ENCODE measurements at places on chromosomes 1 and 21.
A peak's percentile ranks its signal among the peaks of the same experiment; 100 is the strongest.

- DNase-seq = no peak
These were observed 78.6 kb upstream of the USP25 start for GRCh38 chr21:15651172-15651571.

DNA sequence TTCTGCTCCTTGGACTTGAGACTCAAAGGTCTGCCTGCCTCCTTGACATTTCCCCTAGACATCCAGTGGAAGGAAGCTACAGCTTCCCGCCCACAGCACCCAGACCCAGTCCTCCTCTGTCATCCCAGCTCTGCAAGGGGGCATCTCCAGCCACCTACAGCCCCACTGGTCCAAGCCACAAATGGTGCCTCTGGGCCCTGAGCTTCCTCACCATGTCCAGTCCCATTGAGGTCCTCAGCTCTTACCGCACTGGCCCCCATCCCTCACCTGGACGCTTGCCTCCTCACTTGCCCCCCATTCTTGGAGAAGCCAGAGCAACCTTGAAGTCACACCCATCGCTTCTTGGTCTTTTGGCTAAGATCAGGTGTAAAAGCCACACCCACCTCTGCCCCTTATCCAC lies 13.2 kb downstream of the PODN start:
- peak; percentile 14 for DNase-seq

DNA sequence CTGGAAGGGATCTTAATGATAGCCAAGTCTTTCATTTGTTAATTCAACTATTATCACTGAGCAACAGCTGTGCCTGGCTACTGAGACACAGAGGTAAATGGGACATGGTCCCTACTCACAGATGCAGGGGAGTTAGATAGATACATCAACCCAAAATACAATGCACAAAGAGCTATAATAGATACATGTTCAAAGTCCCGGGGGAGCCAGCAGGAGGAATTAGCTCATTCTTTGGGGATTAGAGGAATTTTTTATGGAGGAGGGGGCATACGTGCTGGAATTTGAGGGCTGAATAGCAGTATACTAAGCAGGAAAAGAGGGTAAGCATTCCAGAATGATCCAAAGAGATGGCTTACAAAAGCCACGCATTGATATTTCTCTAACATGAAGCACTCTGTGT lies 34.6 kb downstream of the C8B start:
- no peak for DNase-seq

DNA sequence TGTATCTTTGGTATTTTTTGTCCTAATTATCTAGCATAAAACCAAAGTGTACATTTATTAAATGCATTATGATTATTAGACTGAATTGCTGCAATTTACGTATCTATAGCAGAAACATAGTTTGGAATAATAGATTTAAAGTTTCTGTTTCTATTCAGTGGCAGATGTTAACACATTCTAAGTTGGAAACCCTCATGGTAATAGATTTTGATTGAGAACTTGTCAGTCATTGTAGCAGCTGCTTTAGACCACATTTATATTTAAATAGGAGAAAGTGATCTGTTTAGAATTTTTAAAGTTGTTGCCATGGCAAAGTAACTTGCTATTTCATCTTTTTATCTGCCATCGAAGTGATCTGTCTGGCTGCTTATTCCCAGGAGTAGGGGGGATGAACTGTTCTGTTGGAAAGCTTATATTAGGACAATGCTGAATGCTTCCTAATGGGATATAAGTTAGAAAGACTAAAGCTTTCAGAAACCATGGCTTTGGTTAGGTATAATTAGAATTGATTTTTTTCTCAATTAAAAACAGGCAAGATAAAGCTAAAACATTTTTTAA lies 61.6 kb downstream of the HS2ST1 start:
- DNase-seq = no peak

DNA sequence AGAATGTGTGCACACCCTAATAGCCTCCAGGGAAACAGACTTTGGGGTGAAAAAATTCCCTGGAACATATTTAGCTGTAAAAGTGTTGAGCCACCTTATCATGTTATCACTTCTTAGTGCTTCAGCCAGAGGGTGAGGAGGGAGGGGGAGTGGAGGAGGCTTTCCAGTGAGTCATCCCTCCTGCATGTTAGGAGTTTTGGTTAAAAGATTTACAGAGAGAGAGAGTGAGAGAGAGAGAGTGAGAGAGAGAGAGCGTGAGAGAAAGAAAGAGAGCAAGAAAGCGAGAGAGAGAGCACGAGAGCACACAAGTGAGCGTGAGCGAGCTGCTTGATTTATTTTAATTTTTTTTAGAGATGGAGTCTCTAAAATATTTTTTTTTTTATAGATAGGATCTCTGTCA lies 13.5 kb upstream of the CACNA1E start:
- DNase-seq = no peak

DNA sequence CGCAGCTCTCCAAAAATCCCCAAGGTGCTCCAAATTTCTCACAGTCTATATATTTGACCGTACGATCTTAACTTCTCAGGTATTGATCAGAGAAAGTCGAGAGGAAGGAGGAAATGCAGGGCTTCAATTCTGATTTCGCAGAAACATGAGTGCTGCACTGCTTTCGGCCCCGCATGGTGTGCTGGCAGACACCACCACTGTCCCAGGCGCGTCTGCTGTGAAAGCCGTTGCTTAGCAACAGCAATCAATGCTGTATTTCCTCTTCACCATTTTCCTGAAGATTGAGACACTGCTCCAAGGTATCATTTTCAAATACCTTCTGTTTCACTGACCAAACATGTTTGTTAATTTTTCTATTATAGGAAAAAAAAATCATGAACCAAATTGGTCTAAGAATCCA lies 296.3 kb downstream of the SMYD3 start:
- no peak for DNase-seq

GRCh38 chr21:35254006-35254764 lies 205.1 kb upstream of the RUNX1 start:
- DNase-seq = no peak

DNA sequence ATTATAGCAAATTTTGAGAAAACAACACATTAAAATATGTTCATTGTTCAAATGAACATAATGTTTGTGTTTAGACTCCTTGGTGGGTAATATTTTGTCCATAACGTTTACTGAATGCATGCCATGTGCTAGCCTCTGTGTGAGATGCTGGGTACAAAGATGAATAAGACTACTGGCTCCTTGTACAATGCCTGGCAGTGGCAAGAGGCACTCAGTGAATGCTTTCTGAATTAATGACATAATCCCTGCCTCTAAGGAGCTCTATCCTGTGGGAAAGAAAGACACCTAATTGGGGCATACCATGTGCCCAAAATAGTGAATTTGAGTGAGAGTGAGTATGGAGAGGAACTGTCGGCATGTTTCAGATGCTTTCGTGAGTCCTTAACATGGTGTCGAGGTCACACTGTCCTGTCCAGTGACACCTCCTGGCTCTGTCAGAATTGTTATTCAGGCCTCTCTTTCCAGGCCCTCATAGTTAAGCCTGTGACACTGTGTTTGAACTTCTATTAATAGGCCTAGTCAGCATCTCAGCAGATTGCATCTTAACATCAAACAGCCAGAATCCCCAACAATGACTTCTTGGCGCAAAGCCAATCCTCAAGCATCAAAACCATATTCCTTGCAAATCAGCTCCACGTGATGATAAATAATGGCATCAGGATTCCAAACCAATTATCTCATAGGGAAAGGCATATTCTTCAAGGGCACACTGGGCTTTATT lies 32.8 kb upstream of the S1PR1 start:
- no peak for DNase-seq

DNA sequence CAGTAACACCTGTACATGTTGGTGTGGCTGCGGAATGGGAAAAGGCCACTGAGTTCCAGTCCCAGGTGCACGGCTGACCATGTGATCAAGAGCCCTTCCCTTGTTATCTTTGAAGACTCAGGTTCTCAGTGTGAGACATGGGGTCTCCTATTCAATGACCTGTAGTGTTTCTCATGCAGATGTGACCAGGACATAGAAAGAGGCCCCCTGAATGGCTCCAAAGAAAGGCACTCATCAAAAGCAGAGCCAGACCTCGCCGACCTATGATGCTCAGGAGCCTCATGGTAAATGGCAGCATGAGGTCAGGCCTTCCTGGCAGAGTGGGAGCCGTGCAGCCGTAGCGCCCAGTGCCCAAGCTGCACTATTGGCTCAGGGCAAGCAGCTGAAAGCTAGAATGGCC lies 42.3 kb upstream of the HAO2 start:
- DNase-seq = no peak

- no peak for DNase-seq
These were observed 36.6 kb downstream of the HUNK start for GRCh38 chr21:31909153-31910073.

DNA sequence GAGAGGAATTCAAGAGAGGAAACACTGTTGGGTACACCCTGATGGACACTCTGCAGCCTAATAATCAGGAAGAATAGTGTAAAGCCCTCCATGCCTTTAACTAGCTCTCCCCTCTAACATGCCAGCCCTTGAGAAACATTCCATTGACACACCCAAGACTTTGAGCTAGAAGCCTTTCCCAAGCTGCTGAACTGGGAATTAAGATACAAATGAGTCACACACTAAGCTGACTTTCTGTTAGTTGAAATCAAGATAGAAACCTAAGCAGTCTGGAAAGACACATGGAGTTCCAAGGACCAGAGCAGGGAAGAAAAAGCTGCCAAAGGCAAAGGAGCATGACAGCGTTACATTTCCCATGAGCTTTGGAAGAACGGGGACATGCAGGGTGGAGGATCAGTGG lies 380.8 kb downstream of the NPHP4 start:
- DNase-seq = no peak
